Cardiac muscle cell (in vitro differentiated cells and primary cell): ENCODE measurements at places on chromosomes 5 and 9.

DNA sequence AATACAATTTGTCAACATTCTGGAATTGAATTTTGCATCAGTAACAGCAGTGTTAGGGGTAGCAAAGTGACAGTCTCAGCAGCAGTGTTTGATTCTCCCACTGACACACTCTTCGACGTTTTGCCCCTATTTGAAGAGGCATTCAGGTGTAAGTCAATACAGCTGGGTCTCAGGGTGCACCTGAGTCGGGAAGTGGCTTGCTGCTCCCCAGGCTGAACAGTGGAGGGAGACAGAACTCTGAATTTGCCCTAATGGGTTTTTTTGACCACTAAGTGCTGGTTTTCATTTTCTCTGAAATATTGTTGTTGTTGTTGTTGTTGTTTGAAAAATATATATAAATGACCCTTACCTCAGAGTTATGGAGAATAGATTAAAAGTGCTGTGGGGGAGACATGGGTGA lies 223.2 kb downstream of the TLR4 start:
- DNase-seq = no peak

GRCh38 chr9:129572517-129572916 lies 48.4 kb downstream of the C9orf50 start:
- no peak for DNase-seq

GRCh38 chr9:124322618-124323432 lies 65.1 kb downstream of the NEK6 start:
- no peak for DNase-seq

DNA sequence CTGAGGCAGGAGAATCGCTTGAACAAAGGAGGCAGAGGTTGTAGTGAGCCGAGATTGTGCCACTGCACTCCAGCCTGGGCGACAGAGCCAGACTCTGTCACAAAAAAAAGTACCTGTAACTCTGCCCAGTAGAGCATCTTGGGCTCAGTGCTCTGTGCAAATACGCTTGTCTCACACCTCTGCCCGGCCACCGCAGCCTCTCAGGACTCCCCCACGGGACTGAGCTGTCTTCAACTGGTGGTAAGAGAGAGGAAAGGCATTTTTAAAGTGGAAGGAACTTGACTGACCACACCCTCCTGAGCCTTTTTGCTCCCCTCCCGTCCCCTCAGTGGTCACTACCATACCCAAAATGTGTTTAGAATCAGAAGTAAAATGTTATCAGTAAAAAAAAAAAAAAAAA lies 174.3 kb upstream of the PIK3R1 start:
- no peak for DNase-seq

DNA sequence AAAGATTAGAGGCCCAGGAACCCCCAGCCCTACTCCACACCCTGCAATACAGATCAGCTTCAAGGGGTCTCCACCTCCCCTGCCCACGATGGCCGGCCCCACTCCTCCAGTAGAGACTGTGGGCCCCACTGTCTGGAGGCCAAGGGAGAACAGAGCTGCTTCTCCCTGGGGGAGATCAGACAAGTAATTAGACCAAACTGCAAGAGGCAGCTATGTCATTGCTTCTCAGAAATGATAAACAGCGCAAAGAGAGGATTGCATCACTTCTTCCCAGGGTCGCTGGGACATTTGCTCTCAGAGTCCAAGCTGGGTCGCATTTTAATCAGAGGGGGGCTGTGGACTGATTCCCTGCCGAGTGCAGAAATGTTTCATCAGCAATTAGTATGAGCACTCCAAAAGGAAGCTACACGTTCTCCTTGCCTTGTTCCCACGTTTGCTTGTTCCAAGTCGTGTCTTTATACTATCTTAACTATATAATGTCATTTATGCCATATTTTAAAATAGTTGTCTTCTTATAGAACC lies 59.9 kb downstream of the ROPN1L start:
- peak; percentile 59 for DNase-seq

GRCh38 chr5:113382731-113383130 lies 52.1 kb downstream of the TSSK1B start:
- no peak for DNase-seq

- DNase-seq = no peak
Measured at GRCh38 chr9:104983491-104983890, 55.5 kb upstream of the ABCA1 start.

DNA sequence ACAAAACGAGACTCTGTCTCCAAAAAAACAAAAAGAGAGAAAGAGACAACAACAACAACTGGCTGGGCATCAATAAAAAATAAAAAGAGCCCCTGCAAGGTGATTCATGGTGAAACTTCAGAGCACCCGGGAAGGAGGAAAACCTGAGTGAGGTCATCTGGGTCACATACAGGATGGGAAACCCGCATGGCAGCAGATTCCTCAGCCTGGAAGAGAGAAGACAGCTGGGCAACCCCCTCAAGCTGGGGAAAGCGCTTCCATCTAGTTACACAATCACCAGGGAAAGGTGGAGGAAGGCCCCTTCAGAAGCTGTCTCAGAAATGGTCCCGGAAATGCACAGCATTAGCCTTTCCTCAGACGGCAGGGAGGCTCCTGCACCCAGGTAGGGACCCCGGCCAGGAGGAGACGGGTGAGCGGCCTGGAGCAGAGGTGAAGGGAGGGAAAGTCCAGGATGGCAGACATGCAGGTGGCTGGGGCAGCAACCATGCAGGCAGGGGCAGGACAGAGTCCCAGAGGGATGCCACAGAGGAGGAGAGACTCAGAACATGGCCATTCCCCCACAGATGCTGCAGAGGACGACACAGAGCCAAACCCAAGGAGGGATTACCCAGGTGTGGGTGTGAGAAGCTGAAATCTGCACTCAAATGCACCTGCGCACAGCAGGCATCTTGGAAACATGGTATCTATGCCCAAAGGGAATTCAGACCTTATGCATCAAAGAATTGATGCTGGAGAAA lies 29.4 kb downstream of the CAMSAP1 start:
- no peak for DNase-seq

DNA sequence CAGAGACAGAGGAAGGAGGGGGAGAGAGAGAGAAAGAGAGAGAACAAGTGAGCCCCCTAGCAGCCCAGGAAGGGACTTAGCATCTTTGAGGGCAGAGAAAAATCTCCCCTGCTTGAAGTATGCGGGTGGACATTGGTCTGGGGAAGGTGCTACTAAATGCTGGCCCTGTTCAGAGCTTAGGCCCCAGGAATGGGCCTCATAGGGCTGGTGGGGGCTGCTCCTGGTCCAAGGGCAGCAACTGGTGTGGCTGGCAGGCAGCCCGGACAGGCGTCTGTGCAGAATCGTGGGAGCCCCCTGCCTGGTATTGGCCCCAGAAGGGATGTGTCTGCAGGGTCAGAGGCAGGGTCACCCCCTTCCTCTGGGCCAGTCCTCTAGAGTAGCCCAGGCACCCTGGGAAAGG lies 47.8 kb upstream of the SUSD3 start:
- no peak for DNase-seq

- no peak for DNase-seq
Measured at GRCh38 chr5:28743716-28744110, 1705.3 kb upstream of the CDH9 start.

DNA sequence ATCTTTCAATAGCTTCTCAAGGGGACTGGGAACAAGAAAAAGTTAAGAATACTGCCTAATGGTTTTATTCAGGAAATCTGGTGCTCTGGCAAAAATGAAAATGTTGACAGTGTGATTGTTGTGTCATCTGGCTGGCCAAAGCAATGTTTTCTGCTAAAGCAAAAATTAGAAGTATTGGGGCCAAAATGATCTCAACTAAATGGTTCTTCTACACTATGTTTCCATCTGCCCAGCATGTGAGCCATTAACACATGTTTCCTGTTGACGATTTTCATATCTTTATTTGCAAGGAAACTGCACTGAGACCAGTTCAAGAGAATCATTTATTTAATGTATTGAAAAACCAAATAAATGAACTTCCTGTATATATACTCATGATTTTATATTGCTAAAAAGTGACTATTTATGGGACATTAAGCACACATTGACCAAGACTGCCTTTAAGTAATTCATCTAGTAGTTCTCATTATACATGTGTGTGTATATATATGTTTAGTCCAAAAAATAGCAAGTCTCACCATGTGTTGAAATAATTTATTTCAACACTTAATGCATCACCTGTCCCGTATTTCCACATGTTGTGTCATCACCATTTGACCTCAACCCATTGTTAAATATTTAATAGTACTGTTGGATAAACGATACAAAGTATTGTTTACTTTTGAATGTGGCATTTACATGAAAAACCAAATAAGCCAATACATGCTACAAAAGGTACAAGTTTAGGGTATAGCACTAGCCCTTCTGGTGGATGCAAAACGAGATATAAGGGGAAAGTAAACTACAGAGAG lies 7.5 kb upstream of the FST start:
- no peak for DNase-seq

DNA sequence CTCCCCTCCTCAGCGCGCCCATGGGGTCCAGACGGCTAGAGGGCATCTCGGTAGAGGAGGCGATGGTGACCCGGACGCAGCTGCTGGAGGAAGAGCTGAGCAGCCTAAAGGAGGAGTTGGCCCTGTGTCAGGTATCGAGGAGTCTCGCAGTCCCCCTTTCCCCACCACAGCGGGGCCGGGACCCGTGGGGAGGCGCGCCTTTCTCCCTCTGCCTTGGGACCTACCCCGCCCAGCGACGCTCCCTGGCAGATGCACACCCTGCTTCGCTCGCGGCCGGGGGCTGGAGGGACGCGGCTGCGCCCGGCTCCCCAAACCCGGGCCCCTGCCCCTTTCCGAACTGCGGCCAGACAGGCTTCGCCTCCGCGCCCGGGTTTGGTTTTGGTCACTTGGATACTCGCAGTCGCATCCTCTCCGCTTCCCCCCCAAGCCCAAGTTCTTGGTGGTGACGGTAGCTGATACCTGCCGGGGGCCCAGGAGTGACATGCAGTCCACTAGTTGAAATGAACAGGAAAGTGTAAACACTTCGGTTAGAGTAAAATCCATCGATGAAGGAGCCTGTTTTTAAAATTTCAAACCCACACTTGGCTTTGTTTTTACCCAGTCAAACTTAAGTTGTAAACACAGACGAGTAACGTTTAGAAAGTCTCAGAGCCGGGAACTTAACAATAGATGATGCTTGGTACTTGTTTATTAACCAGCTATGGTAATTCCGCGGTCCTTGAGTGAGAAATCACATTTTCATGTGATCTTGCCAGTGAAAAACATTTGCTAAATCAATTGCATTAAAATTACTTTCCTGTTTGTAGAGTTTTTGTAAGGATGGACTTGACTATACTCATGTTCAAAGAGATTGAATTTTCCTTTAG lies 688 bp downstream of the CNTLN start:
- DNase-seq = peak; percentile 52

GRCh38 chr9:93698140-93698908 lies 121.9 kb downstream of the PHF2 start:
- DNase-seq = no peak

GRCh38 chr9:31608416-31608815 lies 776.0 kb upstream of the ACO1 start:
- DNase-seq = no peak

DNA sequence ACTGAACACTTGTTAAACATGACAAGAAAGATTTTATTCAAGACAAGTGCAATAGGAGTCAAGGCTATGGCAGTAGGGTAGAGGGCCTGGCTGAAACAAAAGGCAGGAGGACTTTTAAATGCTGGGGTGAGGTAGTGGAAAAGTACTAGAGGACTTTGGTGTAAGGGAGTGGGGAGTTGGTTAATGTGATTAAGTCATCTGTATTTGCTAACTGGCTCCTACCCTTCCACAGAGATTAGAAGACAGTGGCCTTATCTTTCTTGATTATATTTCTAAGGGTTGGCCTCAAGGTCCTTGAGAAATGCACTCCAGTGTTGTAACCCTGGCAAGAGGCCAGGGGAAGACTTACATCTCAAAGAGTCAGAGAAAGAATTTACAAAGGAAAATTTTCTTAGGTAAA lies 160.2 kb upstream of the FTMT start:
- peak; percentile 60 for DNase-seq
